Cortex of kidney (tissue), 1 donor: ENCODE measurements at places on chromosomes 4 and X.

DNA sequence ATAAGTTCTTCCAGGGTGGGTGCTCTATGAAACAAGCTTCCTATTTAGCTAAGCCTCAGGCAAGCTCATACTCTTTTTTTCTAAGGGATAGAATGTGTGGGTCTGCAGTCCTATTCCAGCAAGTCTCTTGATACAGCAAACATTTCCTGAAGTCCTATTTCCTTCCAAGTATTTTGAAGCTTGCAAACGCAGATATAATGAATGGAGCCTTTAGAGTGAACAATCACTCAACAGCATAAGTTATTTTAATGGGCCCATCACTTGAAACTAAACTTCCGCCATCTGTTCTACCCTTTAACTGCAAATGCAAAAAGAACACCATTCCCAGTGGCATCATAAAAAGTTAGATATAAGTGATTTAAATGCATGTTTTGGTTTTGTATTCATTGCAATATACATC is 108.3 kb upstream of the TAPT1 start:
- no peak for DNase-seq

GRCh38 chr4:75497133-75497532 is 17.1 kb downstream of the RCHY1 start:
- no peak for DNase-seq

GRCh38 chrX:15973946-15974345 is 119.3 kb upstream of the AP1S2 start:
- DNase-seq: no peak

- DNase-seq: no peak
Observed at GRCh38 chr4:26574563-26574962, 9.3 kb upstream of the TBC1D19 start.
